ENCODE measurements at places on chromosomes 11 and 22. TPM values are rescaled to one million over a fixed set of nuclear protein-coding genes. Genes with fewer than 3 reads are reported as not detected.

The TSSK2 gene
- 0.25 TPM for total RNA-seq

GRCh38 chr11:116980136-116980793, 118.0 kb downstream of the SIK3 start:
- no peak for DNase-seq

The SEZ6L gene
- total RNA-seq: 0.12 TPM

The HTR3B gene
- not detected for total RNA-seq

DNA sequence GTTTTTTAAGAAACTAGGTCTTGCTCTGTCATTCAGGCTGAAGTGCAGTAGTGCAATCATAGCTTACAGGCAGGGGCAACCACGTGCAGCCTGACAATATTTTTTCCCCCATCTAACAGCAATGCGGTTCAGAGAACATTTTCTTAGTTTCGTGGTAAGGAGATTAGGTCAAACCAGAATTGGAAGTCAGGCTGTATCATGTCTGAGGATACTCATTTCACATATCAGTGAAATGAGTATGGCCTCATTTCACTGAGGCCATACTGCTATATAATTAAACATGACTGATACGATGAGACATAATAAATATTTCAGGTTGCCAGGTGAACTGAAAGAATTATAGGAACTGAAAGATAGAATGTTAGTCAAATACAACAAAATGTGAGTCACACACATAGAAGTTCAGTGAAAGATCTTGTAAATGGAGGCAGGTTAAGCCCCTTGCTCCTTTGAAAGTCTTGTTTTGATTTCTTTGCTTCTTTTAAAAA, 32.5 kb upstream of the IZUMO1R start:
- DNase-seq: no peak

- peak; percentile 53 for DNase-seq
Measured at GRCh38 chr11:10651656-10652361, 41.7 kb downstream of the IRAG1 start.

The HEPHL1 gene
- total RNA-seq: not detected

The SESN3 gene
- total RNA-seq: 73.3 TPM

DNA sequence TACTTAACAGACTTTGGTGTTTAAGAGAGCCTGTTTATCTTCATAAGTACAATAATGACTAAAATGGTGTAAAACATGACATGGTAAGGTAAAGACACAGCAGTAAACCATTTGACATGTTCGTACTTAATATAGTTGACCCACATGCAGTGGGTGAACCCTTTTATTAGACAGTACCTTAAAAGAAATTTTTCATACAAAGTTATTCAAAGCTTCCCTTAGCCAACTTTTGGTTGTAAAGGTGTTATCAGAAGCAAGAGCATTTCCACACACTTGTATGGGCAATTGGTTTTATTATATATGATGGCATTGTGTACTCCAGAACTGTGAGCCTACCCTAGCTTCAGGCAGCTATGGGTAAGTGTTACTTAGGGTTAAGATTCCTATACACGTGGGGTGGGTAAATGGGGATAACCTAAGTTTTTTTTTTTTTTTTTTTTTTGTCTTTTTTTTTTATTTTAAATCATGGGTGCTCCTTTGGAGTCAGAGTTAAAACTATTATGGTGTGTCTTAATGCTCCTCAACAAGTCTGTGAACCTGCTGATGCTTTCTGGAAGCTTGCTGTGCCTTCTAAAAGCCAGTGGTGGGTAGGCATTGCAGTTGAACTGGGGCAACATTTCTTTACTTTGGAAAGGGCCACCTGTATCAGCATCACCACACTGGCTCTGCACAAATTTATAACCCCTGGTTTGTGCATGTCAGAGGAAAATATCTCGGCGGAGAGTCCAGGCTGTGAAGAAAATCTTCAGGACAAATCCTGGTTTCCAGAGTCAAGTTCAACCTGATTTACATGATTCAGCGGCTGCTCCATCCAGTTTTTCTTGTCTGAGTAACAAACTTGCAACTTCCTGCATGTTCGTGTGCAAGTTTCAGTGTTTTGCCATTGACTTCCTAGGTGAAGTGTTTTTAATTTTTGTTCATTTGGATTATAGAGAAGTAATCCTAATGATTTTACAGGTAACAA, 3.3 kb downstream of the PCF11 start:
- DNase-seq: peak; percentile 47

GRCh38 chr11:71453918-71454304, 908 bp downstream of the NADSYN1 start:
- DNase-seq: no peak

The NXPE1 gene
- total RNA-seq: not detected

DNA sequence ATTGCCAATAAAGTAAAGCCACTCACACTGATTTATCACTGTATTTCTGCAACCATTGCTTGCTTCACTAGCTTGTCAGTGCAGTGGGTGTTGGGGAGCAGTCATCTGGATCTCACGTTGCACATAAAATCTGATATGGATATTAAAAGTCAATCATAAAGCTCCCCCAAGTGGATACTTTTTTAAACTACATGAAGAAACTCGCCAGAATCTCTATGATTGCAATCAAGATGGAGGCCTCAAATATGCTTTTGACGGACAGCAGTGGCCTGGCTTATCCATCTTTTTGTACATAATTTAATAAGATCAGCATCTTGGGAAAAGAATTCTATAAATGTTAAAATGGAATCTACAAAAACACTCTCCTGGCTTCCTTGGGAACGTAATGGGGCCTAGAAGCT, 137.7 kb downstream of the WT1 start:
- DNase-seq: peak; percentile 84

DNA sequence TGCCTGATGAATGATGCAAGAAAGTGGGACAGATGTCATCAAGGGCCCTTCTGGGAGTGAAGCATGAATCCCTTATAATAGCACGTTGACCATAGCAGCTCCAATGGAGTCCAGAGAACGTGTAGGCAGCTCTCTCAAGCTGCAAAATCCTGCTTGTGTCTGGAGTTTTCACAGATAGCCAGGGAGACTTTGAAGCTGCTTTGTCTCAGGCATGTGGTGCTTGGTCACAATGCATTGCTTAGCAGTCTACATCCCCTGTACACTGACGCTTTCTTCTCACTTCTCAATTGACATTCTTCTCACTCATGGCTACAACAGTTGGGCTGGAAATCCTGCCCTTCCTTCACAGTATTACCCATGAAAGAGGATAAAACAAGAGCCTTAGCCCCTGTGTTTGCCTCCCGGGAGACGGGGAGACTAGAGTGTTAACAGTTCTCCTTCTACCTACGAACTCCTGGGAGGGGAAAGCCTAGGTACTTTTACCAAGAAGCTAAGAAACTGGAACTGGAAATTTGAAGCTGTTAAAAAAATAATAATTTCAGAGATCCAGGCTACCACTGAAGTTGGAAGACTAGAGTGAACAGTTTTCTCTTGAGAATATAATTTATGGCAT, 20.7 kb upstream of the MMP7 start:
- DNase-seq: peak; percentile 12

DNA sequence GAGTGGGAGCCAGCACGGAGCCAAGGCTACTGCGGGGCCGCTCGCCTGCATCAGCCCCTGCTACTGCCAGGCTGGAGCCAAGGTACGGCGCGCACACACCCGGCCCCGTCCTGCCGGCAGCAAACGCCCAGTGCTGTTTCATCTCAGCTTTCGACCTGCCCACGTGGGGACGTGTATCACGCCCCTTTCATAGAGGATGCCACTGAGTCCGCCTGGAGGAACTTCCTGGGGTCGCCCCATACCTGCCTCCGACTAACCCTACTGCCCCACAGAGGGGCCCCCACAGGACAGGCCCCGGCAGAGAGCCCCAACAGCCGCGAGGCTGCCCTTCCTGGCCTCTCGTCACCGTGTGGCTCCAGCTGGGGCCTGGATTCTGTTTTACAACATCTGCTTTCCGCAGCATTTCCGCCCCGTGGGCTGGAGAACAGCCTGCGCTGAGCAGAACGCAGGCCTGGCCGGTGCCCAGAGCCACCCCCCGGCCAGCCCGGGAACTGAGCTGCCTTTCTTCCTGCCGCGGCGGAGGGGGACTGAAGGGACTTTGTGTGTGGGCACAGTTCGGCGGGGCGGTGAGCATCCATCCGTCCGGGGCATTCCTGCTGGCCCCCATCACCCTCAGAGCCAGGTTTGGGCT, 22.9 kb upstream of the ARHGAP8 start:
- DNase-seq: peak; percentile 93

- DNase-seq: no peak
Measured at GRCh38 chr11:33657757-33658156, 42.9 kb downstream of the C11orf91 start.

The CLMP gene
- total RNA-seq: 13.9 TPM

DNA sequence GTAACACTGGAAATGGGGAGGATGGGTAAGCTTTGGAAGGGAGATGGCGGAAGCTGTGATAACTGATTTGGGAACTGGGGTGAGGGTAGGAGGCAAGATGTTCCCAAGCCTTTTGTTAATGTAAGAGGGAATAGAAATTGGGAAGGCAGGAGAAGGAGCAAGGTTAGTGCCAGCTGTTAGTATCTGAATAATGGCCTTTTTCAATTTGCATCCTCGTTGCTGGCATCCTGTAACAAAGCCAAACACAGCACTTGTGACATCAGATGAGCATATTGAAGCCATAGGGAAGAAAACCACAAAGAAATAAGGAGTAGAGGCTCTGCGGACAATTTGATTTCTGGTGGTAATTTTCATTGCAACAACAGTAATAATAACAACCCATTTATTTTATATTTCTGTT, 70.9 kb upstream of the CLMP start:
- DNase-seq: no peak

GRCh38 chr11:85826116-85826855, 15.3 kb upstream of the SYTL2 start:
- DNase-seq: peak; percentile 48

The MYRF gene
- 41.2 TPM for total RNA-seq

DNA sequence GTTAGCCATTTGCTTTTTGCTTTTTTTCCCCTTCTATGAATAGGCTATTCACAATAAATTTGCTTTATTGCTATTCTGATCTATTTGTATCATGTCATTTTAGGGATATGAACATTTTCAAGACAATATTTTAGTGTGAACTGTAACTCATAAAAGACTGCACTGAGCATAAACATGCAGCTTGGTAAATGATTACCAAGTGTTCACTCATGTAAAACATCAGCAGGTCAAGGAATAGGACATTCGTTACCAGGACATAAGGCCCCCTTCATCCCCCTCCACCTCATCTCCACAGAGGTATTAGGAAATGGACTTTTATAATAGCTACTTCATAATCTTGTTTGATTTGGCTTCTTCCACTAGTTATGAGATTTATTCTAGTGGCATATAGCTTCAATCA, 12.4 kb downstream of the NLRP14 start:
- DNase-seq: no peak

DNA sequence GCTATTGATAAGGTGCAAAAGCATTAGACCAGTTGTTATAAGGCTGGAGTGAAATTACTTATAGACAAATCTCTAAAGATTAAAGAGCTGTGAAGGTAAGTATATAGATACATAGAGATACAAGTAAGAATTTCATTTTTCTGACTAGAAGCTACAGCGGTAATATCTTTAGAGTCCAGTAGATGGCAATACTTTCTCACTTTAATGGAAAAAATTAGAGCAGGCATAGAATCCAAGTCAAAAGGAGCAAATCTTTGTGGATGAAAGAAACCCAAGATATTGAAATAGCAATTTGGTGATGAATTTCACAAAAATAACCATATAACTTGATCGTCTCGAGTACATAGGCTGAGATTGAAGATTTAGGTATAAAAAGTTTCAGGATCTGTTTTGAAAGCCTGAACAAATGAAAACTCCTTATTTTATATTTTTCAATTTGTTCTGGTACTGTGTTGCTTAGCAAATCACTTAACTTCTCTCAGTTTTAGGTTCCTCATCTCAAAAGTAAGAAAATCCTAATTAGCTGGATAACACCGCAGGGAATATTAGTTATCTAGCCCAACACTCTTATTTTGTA, 81.9 kb downstream of the UVRAG start:
- DNase-seq: no peak

GRCh38 chr11:124193221-124194010, 10.3 kb downstream of the OR10D3 start:
- peak; percentile 80 for DNase-seq

All from lung (tissue), 17 donors.